ENCODE measurements at places on chromosomes 12 and 14.
A peak's percentile ranks its signal among the peaks of the same experiment; 100 is the strongest.

GRCh38 chr12:102316723-102317122 lies 119.1 kb upstream of the PMCH start:
- DNase-seq = no peak

DNA sequence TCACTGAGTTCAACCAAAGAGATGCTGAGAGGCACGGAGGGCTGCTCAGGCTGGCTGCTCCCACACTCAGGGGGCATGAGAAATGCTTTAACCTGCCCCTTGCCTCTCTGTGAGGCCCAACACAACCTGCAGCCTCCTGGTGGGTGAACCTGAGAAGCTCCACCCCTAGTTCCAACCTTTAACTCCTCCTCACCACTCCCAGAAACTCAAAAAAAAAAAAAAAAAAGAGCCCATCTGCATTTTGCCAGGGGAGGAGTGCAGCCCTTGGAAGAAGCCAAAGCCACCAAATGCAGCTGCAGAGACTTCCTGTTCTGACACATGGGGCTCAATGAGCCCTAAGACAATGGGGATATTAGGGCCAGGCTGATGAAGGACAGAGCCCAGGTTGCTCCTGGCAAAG lies 8.9 kb downstream of the KRT4 start:
- DNase-seq = no peak

DNA sequence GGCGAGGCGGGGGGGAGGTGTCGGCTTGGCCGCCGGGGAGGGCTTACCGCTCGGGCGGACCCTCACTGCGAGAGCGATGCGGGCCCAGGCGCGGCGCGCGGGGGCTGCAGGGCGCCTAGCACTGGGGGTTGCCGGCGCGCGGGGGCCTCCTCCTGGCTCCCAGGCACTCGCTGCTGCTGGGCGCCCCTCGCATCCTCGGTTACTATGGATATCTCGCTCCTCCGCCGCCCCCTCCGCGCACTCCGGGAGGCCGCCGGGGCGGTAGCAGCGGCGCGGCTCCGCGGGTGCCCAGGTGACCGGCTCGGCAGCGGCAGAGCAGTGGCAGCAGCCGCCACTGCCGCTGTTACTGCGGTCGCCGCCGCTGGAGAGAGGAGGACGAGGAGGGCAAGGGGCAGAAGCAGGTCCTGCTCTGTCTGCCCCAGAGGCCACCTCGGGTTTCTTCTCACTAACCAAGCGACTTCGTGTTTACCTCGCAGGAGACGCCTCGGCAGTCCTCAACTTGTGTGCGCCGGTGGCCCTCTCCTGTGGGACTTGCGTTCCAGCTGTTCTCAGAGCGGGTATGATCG lies 250.1 kb downstream of the APAF1 start:
- DNase-seq = no peak

DNA sequence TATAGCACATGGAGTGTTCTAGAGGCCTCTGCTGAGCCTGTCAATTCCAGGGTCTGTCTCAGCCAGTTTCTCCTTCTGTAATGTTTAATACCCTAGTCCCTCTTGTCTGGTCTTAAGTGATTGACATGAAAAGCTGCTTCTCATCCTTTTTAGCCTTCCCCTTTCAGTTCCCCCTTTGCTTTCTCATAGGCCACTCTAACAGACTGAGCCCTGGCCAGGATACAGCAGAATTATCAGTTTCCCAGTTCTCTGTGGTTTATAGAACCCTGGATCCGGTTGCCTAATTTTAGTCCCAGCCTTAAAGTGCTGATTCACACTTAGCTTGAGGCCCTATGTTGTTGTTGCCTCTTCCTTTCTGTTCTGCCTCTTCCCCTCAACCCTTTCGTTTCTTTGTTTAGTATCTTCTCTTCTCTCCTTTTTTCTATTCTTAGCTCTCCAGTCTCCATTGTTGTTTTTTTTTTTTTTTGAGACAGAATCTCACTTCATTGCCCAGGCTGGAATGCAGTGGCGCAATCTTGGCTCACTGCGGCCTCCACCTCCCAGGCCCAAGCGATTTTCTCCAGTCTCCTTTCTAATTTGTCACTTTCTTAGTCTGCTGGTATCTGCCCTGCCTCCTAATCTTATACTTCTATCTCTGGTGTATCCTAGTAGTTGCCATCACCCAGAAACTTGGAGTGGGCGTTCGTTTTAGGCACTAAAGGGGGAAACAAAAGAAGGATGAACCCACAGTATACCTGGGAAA lies 2.9 kb upstream of the BIN2 start:
- no peak for DNase-seq

GRCh38 chr12:100077367-100077766 lies 65.3 kb downstream of the BLTP3B start:
- no peak for DNase-seq

GRCh38 chr12:32651151-32651955 lies 27.7 kb upstream of the DNM1L start:
- no peak for DNase-seq

- no peak for DNase-seq
Measured at GRCh38 chr12:96371790-96372699, 28.2 kb downstream of the CDK17 start.

- DNase-seq = no peak
Measured at GRCh38 chr12:19850346-19851065, 411.2 kb downstream of the AEBP2 start.

DNA sequence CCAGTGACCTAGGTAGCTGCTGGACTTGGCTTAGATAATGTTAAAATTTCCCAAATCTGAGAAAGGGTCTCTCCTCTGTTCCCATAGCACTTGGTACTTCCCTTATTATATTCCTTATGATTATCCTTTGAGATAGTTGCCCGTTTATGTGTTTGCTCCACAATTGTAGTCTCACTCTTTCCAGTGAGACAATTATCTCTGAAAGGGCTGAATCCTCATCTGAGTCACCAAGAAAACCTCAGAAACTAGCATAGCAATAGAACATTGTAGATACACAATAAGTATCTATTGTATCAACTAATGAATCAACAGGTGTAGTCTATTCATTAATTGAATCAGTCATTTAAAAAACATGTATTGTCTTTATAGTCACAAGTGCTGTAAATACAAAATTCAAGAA lies 119.1 kb upstream of the FAR2 start:
- no peak for DNase-seq

- DNase-seq = peak; percentile 2
Measured at GRCh38 chr12:75641031-75641780, 129.8 kb upstream of the KRR1 start.

- DNase-seq = no peak
Measured at GRCh38 chr14:31692376-31692781, 131.2 kb downstream of the NUBPL start.

DNA sequence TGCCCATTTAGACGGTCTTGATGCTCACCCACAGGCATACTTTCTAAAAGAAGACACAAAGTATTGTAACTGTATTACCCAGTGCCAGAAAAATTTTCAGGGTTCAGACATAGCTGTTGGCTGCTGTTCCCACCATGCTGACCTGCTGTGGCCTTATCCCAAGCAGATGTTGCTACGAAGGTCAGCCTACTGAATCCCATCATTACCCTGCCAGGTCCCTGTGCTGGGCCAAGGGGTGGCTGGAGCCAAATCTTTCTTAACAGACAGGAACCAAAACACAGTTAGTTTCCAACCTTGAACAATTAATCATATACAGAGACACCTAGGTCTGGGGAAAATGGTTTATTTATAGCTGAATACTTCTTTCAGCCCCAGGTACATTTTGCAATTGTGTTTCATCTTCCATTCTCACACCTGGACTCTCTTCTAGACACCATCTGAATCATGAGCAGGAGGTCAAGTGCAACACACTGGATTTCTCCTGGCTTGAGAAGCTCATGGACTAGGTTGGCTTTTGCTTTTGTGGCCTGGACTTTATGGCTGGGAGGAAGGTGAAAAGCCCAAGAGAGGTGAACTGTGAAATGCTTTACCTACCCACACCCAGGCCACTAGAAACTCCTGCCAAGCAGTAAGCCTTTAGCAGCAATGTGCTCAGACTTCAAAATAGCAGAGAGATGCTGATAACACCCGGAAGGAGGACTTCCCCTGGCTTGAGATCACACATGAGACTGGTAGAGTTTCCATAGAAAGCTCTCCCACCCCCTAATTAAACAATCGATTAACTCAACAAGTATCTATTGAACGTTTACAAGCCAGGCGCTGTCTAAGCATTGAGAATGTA lies 150.1 kb downstream of the SUDS3 start:
- no peak for DNase-seq

GRCh38 chr14:95725685-95726336 lies 11.9 kb upstream of the TCL1A start:
- no peak for DNase-seq

DNA sequence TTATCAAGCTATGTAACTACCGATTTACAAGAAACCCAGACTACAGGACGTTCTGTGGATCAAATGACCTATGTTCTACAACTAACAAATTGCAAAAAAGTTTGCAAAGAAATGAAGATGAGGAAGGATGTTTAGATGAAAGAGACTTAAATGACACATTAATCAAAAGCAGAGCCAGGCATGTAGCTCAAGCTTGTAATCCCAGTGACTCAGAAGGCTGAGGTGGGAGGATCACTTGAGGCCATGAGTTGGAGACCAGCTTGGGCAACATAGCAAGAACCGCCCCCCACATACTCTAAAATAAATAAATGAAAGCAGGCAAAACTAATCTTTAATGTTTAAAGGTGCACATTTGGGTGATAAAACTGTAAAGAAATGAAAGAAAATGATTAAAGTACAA lies 331.9 kb downstream of the BTG1 start:
- no peak for DNase-seq

- no peak for DNase-seq
Measured at GRCh38 chr12:26238341-26239121, 43.2 kb downstream of the SSPN start.

GRCh38 chr12:113207613-113208040 lies 13.6 kb upstream of the TPCN1 start:
- DNase-seq = no peak

DNA sequence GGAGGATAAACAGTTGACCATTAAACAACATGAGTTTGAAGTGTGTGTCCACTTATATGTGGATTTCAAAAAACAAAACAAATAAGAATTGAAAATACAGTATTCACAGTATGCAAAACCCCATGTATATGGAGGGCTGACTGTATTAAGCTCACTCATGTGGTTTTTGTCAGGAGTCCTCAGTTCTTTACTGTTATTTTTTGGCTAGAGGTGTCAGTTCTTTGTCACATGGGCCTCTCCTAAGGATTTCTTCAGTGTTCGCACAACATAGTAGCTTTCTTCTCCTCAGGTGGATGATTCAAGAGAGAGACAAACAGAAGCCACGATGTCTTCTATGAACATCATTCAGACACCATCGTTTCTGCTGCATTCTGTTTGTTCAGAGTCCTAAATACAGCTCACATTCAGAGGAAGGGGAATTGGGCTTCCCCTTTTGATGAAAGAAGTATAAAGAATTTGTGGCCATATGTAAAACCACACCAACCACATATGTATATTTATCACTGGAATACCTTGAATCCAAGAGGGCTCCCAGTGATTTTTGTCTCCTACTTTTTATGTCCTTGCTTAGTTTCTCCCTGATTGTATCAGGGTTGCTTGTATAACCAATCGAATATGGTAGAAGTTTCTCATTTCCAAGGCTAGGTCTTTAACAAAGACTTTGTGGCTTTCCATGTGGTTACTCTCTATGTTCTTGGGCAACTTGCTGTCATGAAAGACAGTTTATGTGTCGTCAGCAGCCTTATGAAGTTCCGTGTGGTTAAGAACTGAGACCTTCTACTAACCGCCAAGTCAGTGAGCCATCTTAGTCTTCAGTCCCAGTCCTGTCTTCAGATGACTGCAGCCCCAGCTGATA lies 18.9 kb downstream of the MNAT1 start:
- no peak for DNase-seq

- DNase-seq = no peak
Measured at GRCh38 chr14:92963301-92964123, 40.6 kb downstream of the CHGA start.

DNA sequence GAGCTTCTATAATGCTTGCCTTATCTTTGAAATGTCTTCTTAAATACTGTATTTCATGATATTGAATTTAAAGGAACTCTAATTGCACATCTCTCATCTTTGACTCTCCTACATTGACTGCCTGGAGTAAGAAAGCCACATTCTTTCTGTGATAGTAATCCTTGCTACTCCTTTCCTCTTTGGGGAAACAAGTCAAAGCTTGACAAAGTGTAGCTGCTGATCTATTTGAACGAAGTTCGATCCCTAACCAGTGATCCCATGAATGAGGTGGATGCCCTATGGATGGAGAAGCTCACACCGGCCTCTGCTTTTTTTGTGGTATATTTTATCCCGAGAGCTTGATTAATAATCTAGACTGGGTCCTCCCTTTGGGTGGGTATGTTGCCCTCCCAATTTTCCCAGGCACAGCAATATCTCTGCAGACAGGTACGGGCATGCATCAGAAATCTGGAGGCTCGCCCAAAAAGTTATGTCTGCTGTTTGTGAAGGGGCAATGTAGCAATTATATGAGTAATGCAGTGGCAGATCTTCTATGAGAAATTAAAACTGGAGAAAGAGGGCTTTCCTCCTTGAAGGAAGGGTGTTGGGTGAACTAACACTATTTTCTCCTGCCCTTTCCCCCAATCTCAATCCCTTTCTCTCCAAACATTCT lies 163.0 kb upstream of the FRMD6 start:
- no peak for DNase-seq

- no peak for DNase-seq
Measured at GRCh38 chr12:93122569-93123091, 193.5 kb upstream of the EEA1 start.

DNA sequence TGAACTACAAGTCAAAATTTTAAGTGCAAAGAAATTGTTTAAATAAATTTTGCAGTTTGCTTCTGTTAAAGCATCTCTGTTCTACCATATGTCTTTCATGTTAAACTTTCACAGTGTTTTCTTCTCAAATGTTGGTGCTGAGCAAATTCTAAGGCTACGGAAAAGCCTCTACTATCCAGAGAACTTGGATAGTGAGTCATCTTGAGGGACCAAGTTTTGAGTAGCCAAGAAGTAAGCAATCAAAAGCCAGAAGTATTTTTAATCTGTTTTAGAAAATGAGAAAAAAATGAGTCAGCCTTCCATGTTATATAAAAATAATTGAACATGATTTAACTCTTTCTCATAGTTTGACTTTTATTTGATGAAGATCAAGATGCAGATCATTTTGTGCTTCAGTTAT lies 3.3 kb downstream of the BRMS1L start:
- no peak for DNase-seq

GRCh38 chr12:90936230-90937005 lies 18.6 kb downstream of the CCER1 start:
- DNase-seq = no peak
